ENCODE measurements at places on chromosomes 5 and 9. TPM values are rescaled to one million over a fixed set of nuclear protein-coding genes. Genes with fewer than 3 reads are reported as not detected.

GRCh38 chr9:18487611-18488010 lies 13.7 kb downstream of the ADAMTSL1 start:
- no peak for DNase-seq

GRCh38 chr5:55816342-55816741 lies 34.8 kb upstream of the IL31RA start:
- no peak for DNase-seq

GRCh38 chr9:26142201-26142600 lies 464.0 kb upstream of the TUSC1 start:
- no peak for DNase-seq

GRCh38 chr5:10533226-10533625 lies 30.6 kb upstream of the ANKRD33B start:
- no peak for DNase-seq

SUSD3 gene
- total RNA-seq = 38.5 TPM

CMYA5 gene
- 64.7 TPM for total RNA-seq

BSPRY gene
- total RNA-seq = 0.59 TPM

Measured in ovary (tissue), 10 donors.